ENCODE measurements at places on chromosomes 6 and 20.

DNA sequence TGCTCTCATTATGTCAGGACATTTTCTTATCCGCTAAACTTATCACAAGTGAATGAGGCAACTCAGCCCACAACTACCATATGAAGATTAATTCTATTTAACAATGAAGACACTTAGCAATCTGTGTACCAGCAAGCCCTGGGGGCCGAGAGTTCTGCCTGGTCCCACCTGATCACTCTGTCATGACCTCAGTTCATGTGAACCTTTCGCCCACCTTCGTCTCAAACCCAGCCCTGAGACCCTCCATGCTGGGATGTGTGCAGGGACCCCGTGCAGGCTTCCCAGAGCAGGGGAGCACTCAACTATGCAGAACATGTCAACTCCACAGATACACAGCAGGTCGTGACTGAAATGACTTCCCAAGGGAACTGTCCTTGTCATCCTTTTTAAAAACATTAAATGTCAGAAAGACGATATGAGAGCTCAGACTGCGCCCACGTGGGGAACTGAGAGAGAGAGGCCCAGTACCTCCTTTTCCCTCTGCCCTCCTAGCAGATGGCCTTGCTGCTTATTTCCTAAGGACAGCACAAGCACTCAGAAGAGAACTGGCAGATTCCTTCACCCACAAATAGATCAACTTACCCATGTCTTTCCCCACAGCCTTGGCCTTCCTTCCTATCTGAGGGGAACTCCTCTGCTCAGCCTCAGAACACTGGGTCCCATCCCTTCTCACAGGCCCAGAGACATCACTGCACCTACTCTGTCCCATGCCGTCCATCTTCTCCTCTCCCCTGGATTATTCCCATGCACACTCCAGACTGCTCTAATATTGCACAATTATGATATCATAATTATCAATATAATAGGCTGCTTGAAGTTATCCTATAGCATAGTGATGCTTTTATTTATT lies 11.5 kb downstream of the ABHD12 start:
- DNase-seq = no peak

DNA sequence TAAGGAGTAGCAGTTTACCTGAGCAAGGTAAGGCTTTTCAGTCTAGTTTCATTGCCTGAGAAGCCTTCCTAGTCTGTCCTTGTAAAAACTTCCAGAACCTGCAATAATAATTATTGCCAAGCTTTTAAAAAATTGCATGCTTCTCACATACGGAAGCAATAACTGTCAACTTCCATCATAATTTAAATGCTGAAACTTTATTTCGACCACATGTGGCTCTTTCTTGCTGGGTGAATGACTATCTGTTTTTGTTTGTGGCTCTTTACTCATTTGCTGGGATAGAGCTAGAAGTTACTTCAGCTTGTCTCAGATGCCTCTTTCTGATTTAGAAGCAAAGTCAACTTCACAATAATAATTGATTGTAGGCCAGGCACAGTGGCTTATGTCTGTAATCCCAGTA lies 95.9 kb upstream of the COL21A1 start:
- DNase-seq = no peak

- no peak for DNase-seq
Observed at GRCh38 chr6:3351829-3352524, 93.2 kb downstream of the PSMG4 start.

DNA sequence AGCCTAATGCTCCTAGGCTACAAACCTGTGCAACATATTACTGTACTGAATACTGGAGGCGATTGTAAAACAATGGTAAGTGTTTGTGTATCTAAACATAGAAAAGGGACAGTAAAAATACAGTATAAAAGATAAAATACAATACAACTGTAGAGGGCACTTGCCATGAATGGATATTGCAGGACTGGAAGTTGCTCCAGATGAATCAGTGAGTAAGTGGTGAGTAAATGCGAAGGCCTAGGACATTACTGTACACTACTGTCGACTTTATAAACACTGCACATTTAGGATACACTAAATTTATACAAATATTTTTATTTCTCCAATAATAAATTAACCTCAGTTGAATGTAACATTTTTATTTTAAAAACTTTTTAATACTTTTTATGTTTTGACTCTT lies 485.0 kb downstream of the MMUT start:
- no peak for DNase-seq
